ENCODE measurements at places on chromosomes 16 and 17.
A peak's percentile ranks its signal among the peaks of the same experiment; 100 is the strongest.

DNA sequence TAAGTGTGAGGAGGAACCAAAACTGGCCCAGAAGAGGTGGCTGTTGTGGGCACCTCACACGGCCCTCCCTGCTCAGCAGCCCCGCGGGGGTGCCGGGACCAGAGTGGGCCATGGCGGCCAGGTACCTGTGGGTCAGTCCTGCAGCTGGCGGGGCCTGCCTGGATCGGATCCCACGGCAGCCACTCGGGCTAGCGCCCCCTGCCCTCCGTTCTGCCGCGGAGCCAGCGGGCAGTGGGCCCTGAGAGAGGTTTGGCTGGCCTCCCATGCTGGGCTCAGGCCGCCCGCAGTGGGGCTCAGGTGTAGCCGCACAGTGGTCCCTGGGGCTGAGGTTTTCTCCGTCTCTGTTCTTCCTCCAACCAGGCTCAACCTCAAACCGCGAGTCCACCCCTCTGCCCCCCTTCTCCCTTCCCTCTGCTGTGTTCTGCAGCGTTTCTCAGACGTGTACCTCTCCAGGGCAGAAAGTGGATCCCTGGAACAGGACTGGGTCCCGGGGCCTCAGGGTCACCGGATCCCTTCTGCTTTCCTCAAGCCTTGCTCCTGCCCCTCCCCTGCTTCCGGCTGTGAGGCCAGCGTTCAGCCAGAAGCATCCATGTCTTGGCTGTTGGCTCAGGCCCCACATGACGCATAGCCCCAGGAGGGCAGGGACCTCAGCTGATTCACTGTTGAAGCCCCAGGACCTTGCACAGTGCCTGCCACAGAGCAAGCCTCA, 28.6 kb upstream of the ITGA3 start:
- H3K27me3 ChIP-seq: no peaks in the 10 kb centered on the region
- peaks cover 52% of the 10 kb centered on the region for H3K4me1 ChIP-seq
- H3K27ac ChIP-seq: peak overlapping the region; percentile 100
- no peaks in the 10 kb centered on the region for H3K36me3 ChIP-seq
- H3K4me3 ChIP-seq: peak overlapping the region; percentile 77

- no peaks in the 10 kb centered on the region for H3K27me3 ChIP-seq
- H3K36me3 ChIP-seq: no peaks in the 10 kb centered on the region
- peaks cover 12% of the 10 kb centered on the region for H3K4me1 ChIP-seq
- no peak overlapping the region for H3K4me3 ChIP-seq
- DNase-seq: no peak
These were observed 58.1 kb downstream of the ZDHHC7 start for GRCh38 chr16:84953190-84953746.

DNA sequence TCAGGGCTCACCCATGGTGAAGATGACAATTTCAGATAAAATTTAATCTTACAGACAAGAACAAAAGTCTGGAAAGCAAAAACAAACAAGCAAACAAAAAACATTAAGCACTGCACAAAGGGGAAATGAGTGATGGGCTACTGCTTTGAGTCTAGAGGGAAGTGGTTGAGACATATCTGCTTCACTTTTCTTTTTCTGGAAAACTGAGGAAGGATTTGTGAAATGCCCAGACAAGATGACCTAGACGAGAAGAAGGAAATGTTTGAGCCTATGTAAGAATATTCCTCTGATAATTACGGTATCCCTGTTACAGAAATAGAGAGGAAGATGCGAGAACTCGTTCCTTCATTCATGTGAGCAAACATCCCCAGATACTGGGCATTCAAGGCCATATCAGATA, 11.5 kb upstream of the HYDIN start:
- no peaks in the 10 kb centered on the region for H3K36me3 ChIP-seq
- no peaks in the 10 kb centered on the region for H3K4me1 ChIP-seq
- H3K4me3 ChIP-seq: no peak overlapping the region
- H3K27me3 ChIP-seq: peaks cover 4% of the 10 kb centered on the region
- DNase-seq: no peak

DNA sequence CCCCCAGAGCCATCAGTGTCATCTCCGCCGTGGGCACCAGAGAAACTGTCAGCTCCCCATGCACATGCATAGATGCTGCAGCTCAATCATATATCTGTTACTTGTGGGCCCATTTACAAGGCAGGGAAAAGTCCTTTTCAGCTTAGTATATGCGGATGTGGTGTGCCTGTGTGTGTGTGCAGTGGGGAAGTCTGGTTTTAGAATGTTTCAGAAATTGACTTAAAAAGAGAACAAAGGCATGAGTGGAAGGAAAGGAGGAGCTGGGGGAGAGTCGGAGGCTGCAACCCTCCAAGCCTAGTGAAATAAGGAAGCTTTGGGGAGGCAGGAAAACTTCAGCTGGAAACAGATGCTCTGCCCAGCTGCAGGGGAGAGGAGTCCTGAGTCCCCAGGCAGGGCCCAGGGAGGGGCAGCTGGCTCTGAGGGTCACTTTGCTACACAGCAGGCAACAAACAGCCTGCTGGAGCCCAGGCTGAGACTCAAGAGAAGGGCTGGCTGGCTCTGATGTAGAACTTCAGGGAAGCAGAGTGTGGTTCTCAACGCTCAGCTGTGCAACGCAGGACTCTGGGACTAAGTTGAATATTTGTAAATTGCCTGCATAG, 11.1 kb upstream of the CD300LD start:
- H3K27ac ChIP-seq: no peak overlapping the region
- DNase-seq: no peak
- H3K4me3 ChIP-seq: no peak overlapping the region
- H3K4me1 ChIP-seq: peaks cover 18% of the 10 kb centered on the region

DNA sequence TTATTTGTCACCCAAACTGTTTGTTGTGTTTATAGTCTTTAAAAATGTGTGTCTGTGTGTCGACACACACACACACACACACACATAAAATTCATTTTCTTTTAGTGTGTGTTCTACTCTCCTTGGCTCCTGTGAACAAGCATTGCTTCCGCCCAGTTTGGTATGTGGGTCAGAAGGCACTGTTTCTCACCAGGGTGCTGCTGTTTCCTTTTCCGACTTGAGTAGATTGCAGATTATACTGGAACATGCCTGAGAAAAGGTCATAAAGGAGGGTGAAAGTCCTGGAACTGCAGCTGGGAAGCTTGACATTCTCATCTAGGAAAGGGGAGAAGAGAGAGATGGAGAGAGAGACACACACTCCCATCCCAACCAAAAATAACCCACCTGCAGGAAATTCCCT, 330.3 kb downstream of the BCAS3 start:
- no peak overlapping the region for H3K27ac ChIP-seq
- no peaks in the 10 kb centered on the region for H3K27me3 ChIP-seq
- peaks cover 3% of the 10 kb centered on the region for H3K36me3 ChIP-seq
- no peak for DNase-seq

- H3K27me3 ChIP-seq: peaks cover 8% of the 10 kb centered on the region
- DNase-seq: no peak
- H3K4me1 ChIP-seq: no peaks in the 10 kb centered on the region
- H3K4me3 ChIP-seq: no peak overlapping the region
- no peak overlapping the region for H3K27ac ChIP-seq
These were observed 9.9 kb upstream of the ATP1B2 start for GRCh38 chr17:7640783-7641182.

GRCh38 chr17:51155416-51155815, 2.1 kb downstream of the NME1 start:
- peaks cover 10% of the 10 kb centered on the region for H3K36me3 ChIP-seq
- H3K4me1 ChIP-seq: peaks cover 8% of the 10 kb centered on the region
- no peaks in the 10 kb centered on the region for H3K27me3 ChIP-seq
- DNase-seq: no peak
- no peak overlapping the region for H3K27ac ChIP-seq

All from chondrocyte (in vitro differentiated cells).